Germinal center (tissue), 1 donor: ENCODE measurements at places on chromosomes 4 and X.

DNA sequence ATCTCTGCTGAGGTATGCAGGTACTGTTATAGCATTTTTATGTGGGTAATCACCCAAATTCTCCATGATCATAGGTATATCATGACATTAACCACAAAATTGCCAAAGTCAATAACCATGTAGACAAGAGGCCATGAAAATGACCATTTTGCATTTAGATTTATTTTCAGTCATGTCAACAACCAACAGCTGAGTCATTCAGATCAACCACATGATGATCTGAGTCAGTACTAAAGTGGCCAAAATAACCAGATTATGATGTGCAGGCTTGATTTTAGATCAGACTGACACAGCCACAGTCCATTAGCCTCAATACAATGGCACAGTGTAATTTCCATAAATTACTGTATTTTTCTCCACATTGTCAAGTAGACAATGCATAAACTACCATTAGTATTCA is 240.5 kb downstream of the GRIA3 start:
- no peak for DNase-seq

- no peak for DNase-seq
Observed at GRCh38 chrX:87805829-87806490, 288.4 kb downstream of the KLHL4 start.

DNA sequence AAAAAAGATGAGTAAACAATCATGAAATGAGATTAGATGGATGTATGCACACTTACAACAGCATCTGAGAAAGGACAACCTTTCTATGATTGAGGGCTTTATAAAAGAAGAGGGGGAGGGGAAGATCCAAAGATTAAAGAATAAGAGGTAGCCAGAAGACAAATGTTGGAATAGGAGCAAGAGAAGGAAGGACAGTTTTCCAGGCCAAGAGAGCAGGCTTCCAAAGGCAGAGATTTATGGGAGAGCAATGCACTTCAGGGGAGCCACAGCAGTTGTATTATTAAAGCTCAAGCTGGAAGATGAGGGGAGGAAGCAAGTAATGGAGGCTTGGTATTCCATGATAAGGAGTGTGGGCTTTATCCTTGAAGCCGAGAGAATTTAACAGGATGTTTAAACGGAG is 110.3 kb upstream of the PTPN13 start:
- no peak for DNase-seq

DNA sequence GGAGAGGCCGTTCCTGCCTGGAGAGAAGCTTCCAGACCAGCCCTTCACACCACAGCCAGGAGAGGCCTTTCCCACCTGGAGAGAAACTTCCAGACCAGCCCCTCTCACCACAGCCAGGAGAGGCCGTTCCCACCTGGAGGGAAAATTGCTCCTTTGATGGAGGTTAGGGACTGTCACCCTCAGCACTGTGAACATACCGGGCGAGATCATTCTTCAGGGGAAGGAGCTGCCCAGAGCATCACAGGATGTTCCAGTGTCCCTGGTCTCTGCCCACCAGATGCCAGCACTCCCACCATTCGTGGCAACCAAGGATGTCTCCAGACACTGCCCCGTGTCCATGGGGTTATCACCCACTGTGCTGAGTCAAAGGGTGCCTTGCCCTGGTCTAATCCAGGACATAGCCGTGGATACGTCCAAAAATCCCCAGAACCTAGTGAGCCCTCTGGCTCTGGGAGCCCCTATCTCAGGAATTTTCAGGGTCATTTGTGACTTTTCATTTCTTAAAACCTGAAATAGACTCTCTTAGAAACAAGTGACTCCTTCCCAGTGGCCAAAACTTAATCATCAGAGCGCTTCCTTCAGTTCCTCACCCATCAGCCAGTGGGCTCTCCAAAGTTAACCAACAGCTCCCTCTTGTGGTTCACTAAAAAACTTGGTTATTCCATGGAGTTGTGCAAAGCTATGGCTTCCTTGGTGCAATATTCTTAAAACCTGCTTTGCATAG is 80.2 kb downstream of the CRMP1 start:
- peak; percentile 47 for DNase-seq

DNA sequence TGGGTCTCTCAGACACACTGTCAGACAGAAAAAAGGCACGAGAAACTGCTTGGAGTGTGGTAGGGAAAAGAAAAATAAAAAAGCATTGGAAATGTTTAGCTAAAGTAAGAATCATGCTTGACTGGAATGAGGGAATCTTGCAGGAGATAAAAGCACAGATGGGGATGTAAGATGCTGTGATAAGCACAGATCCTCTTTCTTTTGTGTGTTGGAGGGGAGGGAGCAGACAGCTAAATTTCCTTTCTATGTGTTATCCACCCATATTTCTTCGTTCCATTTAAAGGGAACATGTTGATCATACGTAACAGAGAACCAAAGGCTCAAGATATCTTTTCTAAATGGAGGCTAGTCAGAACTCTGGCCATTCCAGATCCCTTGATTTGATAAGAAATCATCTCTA is 614.0 kb upstream of the LCORL start:
- DNase-seq: no peak

- DNase-seq: no peak
Observed at GRCh38 chr4:76270244-76271175, 19.0 kb downstream of the FAM47E start.

DNA sequence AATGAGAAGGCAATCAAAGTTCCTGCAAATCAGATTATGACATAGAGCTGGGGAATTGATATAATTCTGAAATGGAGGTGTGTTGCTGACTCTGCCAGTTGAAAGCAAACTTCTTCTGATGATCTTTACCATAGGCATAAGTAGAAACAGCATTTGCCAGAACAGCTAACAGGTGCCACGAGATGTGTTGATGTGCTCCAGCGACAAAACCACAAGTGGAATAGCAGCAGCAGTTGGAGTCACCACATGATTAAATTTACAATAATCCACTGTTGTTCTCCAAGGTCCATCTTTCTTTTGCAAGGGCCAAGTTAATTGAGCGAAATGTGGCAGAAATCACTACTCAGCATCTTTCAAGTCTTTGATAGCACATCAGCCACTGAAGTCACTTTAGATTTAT is 3.7 kb upstream of the OSTC start:
- DNase-seq: no peak

DNA sequence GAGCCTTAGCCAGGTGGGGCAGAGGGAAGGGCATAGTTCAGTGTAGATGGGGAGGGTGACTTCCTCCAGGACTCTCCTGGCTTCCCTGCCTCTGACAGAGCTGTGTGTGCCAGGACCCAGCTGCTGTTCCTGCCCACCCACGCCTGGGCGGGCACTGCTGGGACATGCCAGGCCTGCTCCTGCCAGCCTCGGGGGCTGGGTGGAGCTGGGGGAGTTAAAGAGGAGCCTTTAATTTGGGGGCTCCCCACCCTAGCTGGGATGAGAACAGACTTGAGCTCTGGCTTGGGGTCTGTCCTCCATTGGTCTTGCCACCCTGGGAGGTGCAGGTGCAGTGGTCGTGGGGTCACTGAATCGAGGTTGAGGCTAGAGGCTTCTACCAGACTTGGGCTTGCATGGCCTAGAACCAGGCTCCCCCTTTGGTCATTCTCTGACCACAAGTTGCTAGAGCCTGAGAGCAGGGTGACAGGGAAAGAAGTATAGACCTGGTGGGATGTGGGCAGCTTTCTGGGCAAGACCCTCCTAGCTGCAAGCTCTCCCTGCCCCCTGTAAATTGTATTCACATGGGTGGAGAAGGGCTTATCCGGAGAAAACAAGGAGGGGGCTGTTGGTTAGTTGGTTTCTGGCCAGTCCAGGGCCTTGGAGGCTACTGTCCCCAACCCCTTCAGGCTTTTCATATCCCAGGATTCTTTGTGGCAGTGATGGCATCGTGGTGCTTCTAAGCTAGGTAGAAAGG is 5.7 kb downstream of the EFNB1 start:
- no peak for DNase-seq

- no peak for DNase-seq
Observed at GRCh38 chr4:10728016-10728415, 43.4 kb upstream of the CLNK start.

DNA sequence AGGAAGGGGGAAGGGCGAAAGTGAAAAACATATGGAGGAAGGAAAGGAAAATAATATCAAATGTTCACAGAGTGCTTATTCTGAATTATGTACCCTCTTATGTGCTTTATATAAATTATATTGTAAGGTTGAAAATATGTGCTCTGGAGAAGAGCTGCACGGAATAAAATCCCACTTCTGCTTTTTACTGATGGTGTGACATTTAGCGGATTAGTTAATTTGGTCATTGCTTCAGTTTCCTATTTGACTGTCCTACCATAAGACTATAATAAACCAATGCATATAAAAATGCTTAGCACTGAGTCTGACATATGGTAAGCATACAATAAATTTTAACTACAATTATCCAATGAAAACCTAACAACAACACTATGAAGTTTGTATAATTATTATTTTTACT is 86.2 kb downstream of the NPFFR2 start:
- no peak for DNase-seq

- no peak for DNase-seq
Observed at GRCh38 chr4:130043732-130044160, 947.8 kb downstream of the C4orf33 start.

DNA sequence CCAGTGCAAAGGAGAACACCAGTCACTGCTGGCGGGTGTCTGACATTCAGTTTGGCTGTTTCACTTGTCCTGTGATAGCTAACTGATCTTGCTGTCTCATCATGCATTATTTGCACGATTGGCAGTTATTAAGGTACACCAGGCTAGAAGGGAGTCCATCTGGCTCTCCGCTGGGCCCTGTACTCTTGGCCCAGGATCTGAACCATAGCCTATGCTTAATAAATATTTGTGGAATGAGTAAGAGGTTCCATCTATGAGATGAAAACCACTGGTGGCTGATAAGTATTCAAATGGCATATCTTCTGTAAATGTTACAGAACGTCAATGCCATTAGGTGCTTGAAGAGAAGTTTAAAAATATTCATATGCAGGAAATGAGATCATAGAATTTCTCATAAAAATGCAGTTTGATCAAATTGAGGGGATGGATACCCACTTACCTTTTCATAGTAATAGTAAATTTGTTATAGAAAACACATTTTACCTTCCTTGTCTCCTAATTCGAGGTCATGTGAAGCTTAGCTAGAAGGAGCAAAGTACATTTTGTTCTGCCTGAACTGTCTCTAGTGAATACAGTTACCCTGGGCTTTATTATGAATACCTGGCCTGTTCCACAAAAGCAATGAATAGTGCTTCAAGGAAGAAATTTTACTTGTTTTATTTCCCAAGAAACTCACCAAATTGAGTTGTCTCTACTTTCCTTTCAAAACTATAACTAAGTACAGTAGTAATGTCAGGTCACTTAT is 213.5 kb downstream of the CBR4 start:
- DNase-seq: no peak

- no peak for DNase-seq
Observed at GRCh38 chrX:119240356-119240755, 4.3 kb downstream of the PGRMC1 start.

DNA sequence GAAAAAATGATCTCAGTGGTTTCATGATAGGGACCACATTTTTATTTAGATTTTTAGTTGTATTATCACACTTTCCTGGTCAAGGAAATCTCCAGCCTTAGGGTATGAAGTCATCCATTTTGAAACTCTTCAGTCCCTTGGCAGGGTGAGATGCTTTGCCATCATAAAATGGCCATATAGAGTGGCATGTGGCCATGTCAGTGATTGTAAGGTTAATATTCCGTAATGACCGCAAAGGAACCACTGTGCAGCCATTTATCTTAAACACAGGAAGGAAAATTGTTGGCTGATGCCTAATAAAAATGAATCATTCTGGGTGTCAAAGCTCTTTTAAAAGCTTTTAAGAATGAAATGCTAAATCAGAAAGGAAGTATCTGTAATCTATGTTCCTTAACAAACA is 35.6 kb downstream of the COMMD8 start:
- no peak for DNase-seq

GRCh38 chr4:1115528-1116293 is 2.3 kb upstream of the RNF212 start:
- DNase-seq: no peak

DNA sequence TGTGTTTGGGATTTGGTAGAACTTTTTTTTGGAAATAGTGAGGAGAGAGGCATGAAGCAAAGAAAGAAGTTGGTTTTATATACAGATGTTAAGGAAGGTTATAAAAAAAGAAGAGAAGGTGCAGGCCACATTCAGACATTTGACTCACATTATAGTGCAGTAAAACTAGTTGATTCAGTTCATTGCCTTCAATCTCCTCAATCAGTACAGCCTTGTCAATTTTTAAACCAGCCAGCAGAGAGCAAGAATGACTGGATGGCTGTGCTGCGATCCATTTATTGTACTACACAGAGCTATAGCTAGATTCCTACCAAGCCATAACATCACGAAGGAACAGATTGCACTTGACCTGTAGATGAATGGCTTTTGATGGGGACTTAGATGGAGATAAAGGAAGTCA is 79.7 kb upstream of the LSM6 start:
- no peak for DNase-seq

GRCh38 chr4:69322055-69322454 is 41.8 kb downstream of the UGT2B28 start:
- no peak for DNase-seq

GRCh38 chrX:67546496-67547423 is 2.9 kb downstream of the AR start:
- DNase-seq: no peak

DNA sequence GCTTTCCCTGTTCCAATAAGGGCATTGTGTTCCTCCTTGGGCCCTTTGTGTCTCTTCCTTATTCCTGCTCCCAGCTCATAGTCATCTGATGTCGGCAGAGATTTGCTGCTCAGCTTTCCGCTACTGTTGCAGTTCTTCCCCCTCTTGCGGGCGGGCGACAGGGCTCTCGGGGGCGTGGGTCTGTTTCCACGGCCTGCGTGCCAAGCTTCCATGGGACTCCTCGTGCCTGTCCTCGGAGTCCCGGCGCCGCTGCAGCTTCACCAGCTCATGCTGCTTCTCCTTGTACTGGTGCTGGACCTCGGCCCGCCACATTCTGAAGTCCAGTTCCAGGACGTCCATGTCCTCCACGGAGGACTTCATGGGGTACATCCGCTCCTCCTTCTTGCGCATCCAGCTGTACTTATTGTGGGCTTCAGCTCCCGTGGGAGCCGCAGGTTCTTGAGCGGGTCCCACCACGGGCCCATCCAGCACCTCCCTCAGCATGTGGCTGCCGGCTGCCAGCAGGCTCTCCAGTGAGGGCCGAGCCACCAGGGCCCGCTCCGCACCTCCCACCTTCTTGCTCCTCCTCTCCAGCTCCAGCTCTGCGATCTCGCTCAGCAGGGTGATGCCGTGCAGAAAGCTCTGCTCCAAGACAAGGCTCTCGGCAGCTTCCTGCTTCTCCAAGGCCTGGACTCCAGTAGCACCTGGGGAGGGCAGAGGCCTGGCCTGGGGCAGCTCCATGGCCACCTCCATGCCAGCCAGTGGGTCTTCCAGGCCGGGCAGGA is 74.1 kb upstream of the UCP1 start:
- DNase-seq: no peak

- no peak for DNase-seq
Observed at GRCh38 chr4:11451716-11452115, 23.0 kb upstream of the HS3ST1 start.

- no peak for DNase-seq
Observed at GRCh38 chrX:13341491-13342101, 21.7 kb upstream of the ATXN3L start.

- no peak for DNase-seq
Observed at GRCh38 chr4:871484-871883, 45.6 kb upstream of the CPLX1 start.
